Right lung (tissue), 10 donors: ENCODE measurements at places on chromosomes 11 and 22. TPM values are rescaled to one million over a fixed set of nuclear protein-coding genes. Genes with fewer than 3 reads are reported as not detected.

GRCh38 chr22:24028533-24028932, 17.4 kb downstream of the CABIN1 start:
- DNase-seq = no peak

DNA sequence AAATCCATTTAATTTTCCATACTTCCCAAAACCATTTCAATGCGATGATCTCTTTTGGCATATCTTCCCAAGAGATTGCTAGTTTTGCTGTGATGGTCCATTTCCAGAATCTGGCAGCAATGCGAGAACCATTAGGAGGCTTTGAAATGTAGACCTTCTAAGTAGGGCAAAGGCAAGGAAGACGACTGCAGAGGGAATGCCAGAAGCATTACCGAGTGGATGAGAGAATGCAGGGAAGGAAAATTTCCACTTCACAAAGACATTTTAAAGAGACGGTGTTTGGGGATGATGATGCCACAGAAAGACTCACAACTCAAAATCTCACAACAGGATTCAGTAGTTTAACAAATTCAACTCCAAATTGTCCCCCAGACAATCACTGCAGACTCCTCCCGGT, 471 bp upstream of the CEP126 start:
- peak; percentile 66 for DNase-seq

Gene SLC22A8
- polyA plus RNA-seq = not detected

Gene RIC3
- polyA plus RNA-seq = 1.9 TPM

GRCh38 chr22:24189249-24190158, 8.2 kb downstream of the SUSD2 start:
- peak; percentile 64 for DNase-seq
